ENCODE measurements at places on chromosomes 11 and 22.

GRCh38 chr22:37503850-37504249, 15.4 kb downstream of the CARD10 start:
- DNase-seq: no peak

DNA sequence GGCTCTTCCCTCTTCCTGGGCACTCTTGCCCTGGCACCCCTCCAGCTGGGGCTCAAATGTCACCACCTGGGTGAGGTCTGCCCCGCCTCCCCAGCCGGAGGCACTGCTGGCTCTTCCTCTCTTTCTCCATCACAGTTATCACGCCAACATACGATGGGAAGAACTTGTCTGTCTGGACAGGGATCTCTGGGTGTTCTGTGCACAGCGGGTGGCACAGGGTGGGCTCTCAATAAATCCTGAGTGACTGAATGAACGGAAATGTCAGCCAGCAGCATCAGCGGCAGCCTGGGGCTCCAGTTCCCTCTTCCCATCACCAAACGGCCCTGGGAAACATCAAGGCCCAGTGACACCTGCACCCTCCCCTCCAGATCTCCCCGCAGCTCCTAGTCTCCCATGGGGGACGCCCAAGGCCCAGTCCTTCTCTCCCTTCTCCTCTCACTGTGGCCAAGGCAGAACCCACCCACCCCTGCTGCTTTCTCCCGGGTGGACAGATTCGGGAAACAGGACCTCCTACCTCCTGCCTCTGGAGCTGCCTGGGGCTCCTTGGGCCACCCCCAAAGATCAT, 440 bp upstream of the SLC25A45 start:
- DNase-seq: no peak

DNA sequence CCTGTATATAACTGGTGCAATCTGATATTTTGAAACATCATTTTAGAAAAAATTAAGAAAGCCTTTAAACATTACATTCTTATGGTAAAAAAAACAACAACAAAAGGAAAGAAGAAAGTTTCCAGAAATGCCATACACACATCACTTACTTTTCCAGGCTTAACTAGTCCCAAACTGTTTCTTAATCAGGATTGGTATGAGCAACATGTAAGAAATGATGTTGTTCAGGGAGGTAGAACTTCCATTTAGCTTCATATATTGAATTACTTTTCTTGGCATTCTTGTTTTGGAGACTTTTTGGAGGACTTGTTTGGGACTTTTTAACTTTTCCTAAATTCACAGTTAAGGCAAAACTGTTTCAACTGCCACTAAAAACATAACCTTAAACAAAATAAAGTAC, 791.5 kb downstream of the METTL15 start:
- DNase-seq: no peak

DNA sequence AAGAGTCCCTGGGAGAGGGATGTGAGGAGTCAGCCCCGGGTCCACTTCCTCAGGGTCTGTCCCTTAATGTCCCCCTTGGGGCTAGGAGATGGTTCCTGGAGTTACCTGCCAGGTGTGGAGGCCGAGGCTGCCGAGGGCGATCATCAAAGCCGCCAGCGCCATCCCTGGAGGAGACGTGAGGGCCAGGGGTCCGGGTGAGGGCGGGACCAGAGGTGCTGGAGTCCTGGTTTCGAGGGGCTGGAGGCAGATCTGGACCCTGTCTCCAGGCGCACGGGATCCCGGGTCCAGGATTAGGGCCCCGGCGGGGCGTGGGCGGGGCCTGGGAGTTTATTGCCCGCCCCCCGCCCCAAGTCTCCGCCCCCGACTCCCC, at the start of gene ART5:
TSS of gene ART5 (minus strand) at position 292 of the 370 bp plus-strand sequence. CDS start at position 162, 130 bp downstream.
- no peak for DNase-seq

DNA sequence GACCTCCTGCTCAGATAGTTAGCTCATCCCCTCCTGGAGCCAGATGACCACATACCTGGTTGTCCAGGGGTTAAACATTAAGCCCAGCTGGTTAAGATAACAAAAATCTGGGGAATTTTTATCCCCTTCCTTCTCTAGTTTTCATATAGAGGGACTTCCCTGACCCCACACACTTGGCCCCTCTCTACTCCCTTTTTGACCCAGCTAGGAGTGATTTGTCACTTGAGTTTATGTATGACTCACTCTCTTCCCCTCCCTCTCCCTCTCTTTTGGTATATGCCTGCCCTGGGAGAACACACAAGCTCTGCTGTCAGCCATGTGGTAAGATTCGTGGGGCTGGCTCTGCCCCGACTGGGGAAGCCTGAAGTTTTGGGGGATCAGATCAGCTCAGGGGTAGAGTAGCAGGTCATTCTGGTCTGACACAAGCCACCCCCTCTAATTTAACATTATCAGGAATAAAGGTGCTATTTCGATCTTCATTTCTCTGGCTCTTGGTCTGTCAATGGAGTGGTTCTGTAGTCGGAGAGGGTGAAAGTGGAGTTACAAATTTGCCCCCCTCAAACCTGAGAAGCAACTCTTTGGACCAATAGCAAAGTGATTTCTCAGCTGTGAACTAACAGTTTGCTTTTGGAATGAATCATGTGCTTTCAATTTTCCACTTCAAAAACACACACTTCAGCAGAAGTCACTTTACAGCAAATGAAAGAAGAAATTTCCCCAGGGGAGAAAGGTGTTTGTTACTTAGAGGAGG, 415.3 kb upstream of the CADM1 start:
- no peak for DNase-seq

DNA sequence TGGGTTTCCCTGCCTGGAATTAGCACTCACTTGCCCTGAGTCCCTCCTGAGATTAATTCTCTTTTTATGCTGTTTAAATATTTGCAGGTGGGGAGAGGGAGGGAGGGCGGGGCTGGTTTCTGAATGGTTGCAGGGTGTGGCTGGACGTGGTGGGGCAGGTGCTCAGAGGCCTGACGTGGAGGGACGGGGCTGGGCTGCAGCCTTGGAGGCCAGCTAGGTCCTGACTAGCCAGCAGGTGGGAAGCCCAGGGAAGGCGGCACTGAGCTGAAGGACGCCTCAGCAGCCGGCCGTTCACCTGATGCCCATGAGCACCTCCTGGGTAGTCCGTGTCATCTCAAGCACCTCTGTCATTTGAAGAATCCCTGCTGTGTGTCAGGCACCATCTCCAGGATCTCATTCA, 21.3 kb downstream of the SGSM1 start:
- no peak for DNase-seq

- DNase-seq: no peak
Measured at GRCh38 chr11:72405009-72405408, 29.3 kb downstream of the CLPB start.

- DNase-seq: no peak
Measured at GRCh38 chr22:26225207-26225606, 55.9 kb downstream of the SEZ6L start.

- no peak for DNase-seq
Measured at GRCh38 chr11:70824605-70825245, 426.4 kb downstream of the CTTN start.

- DNase-seq: no peak
Measured at GRCh38 chr11:6414874-6415328, 4.0 kb downstream of the APBB1 start.

DNA sequence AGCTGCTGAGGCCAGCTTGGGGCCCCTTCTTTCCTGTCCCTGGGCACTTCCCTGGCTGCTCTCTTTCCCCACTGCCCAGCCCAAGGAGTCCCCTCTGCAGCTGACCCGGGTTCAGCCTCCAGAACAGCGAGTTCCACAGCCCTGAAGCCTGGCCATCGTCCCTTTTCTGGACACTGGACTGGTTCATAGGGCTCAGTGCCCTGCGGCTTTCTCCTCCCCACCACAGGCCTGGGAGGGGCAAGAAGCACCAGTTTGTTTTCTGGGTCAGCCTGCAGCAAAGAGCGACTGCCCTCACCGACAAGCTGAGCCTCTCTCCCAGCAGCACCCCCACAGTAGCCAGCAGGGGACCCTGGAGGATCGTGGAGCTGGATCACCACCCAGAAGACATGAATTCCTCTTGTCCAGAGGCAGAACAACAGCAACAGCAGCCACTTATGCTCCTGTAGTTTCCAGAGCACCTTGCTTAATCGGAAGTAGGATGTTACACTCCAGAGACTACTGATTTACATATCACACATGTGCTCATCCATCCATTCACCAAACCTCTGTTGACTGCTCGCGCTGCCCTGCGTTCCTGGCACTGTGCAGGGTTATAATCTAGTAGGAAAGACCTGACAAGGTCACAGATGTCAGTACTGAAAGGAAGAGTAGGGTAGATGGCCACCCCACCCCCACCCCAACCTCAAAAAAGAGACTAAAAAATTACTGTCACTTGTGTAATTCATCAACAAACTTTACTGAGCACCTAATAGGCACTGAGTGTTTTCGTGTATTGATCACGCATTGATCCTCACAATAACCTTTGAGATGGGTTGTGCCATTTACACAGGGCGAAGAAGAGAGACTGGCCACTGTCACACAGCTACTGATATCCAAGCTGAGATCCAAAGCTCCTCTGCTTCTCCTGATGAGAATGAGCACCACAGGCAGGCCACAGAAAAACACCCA, 13.0 kb upstream of the CXCR5 start:
- no peak for DNase-seq

DNA sequence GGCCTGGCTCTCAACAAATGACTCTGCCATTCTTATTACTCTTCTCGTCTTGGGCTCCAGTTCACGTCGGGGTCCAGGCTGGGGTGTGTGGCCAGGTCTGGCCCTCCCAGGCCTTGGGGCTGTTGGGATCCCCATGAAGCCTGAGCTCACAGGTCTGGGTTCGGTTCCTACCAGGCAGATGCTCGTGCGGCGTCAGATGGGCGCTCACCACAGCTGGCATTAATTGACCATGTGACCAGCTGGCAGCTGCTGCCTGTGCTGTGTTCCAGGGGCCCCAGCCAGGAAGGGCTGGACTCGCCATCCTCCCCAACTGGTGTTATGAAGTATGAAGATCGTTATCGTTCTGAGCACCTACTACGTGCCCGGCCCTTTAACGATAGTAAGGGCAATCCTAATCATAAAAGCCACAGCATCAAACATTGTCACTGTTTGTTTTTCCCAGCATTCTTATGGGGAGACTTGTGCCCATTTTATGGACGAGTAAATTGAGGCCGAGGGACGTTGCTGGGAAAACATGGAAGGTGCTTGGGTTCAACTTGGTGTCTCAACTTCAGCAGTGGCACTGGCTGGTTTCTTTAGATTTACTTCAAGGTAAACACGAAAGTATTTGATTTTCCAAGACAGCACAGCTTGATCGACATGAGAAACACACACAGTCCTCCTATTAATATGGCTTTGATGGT, 26.8 kb upstream of the CACNG2 start:
- no peak for DNase-seq

GRCh38 chr11:111379602-111380136, 594 bp upstream of the POU2AF1 start:
- no peak for DNase-seq

DNA sequence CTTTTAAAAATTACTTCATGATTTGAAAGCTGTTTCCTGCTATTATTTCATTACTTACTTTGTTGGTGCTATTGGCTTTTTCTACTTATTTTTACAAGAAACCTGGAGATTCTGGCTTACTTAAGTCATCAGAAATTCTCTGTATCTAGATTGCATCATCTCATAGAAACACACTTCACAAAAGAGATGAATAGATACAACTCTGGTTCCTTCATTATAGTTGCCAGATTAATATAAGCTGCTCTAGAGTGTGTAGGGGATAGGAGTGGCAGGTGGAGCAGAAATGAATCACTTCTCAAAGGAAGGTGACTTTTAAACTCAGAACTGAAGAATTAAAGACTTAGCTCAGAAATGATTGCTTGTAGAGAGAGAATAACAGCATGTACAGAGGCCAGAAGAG, 20.0 kb downstream of the CYP2R1 start:
- no peak for DNase-seq

GRCh38 chr11:1733716-1734640, 16.4 kb downstream of the IFITM10 start:
- DNase-seq: no peak

DNA sequence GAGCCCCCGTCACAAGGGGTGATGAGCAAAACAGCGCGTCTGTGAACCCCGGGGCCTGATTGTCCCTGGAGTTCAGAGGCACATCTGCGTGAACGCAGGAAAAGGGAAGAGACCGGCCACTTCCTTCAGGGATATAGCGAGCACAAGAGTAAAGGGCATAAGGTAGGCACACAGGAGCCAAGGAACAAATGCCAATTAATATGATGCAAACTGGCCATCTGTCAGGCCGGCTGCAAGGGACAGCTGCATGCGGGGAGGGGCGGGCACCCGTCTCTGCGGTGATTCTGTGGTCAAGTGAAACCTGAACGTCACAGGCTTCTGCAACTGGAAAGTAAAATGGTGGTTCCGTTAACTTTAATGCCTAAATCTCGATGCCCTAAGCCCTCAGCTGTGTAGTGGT, 64.7 kb downstream of the TRIM29 start:
- DNase-seq: no peak

GRCh38 chr11:86617502-86617901, 54.9 kb downstream of the ME3 start:
- DNase-seq: no peak

DNA sequence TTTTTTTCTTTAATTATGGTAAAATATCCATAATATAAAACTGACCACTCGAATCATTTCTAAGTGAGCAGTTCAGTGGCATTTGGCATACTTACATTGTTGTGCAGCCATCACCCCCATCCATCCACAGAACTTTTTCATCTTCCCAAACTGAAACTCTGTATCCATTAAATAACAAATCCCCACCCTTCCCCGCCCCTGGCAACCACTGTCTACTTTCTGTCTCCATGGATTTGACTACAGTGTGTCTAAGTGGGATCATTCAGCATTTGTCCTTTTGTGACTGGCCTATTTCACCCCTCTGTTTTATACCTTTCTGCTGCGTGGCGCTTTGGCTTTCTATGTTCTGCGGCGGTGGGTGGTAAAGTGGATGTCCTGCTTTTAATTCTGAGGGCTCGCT, 49.1 kb downstream of the RTN4R start:
- no peak for DNase-seq

DNA sequence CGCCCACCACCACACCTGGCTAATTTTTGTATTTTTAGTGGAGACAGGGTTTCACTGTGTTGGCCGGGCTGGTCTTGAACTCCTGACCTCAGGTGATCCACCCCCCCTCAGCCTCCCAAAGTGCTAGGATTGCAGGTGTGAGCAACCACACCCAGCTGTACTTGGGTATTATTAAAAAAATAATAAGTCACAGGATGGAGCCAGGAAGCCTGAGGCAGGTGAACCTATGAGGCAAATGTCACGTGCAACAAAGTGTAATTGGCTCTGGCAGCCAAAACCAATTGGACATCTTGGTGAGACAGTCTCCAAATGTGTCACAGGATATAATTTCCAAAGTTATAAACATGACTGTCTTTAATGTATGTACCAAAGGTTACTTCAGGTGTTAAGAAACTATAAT, 24.0 kb upstream of the MALAT1 start:
- DNase-seq: no peak

DNA sequence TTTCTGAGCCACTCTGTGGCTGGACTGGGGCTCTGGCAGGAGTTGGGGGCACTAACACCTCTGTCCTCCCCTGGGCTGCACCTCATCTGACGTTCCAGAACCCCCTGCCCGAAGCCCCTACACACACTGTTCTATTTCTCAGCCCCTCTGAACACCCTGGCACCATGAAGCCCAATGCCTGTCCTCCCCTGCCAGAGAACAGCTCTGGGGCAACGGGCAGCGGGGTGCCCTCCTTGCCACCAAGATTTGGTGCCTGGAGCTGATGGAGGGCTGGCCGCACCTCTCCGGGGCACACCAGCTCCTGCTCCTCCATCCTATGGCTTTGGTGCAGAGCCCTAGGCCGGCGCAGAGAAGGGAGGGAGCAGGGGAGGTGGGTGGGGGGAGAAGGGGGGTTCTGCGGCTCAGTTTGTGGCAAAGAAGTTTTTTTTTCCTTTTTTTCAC, 16.3 kb downstream of the DUSP8 start:
- DNase-seq: no peak
